Type B pancreatic cell (in vitro differentiated cells): ENCODE measurements at places on chromosomes 16 and 17.

GRCh38 chr17:81026266-81027036 lies 8.5 kb upstream of the BAIAP2 start:
- no peaks in the 10 kb centered on the region for H3K36me3 ChIP-seq
- DNase-seq: no peak
- H3K27me3 ChIP-seq: peaks cover 10% of the 10 kb centered on the region
- H3K4me1 ChIP-seq: peaks cover 25% of the 10 kb centered on the region
- no peak overlapping the region for H3K27ac ChIP-seq

DNA sequence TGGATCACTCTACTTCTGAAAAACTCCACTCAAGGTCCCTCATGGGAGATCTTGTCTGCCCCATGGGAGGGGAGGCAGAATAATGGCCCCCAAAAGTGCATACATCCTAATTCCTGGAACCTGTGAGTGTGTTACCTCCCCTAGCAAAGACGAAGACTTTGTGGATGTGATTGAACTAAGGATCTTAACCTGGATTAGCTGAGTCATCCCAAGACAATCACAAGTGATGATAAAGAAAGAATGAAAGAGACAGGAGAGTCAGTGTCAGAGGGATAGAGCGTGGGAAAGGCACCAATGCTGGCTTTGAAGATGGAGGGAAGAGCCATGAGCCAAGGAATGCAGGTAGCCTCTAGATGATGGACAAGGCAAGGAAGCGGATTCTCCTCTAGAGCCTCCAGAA lies 374.7 kb upstream of the DYNLRB2 start:
- DNase-seq: no peak
- H3K27ac ChIP-seq: no peak overlapping the region
- peaks cover 11% of the 10 kb centered on the region for H3K4me1 ChIP-seq
- H3K36me3 ChIP-seq: no peaks in the 10 kb centered on the region
- no peak overlapping the region for H3K4me3 ChIP-seq
- peaks cover 7% of the 10 kb centered on the region for H3K27me3 ChIP-seq

DNA sequence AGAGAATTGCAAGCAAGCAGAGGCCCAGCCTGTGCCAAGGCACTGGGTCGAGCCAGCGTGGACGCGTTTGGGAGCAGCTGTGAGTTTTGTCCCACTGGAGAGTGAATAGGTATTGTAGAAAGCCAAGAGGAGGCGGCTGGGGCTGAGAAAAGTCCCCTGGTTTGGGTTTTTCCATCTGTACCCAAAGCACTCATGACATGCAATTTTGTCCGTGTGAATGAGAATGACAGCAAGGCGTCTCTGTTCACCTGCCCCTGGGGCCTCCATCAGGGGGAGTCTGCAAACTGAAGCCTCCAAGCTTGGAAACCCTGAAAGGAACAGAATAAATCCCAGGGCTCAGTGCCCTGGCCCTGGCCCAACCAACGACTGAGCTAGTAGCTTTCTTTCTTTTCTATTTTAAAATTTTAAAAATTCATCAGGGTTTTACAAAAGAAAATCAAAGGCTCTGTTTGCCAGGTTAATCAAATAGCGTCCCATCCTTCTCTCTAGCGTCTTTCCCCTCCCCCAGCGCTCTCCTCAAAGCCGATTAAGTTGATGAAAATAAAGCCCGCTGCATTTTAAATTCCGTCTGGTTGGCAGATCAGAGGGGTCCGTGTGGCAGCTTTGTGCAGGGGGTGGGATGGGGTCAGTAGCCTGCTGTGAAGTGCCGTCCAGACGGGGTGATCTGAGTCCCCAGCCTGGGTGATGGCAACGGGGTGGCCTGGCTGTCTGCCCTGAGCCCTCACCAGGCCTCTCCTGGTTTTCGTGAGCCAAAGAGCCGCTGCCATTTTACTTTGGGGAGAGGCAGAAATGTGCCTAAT lies 171.0 kb downstream of the KATNIP start:
- H3K27me3 ChIP-seq: no peaks in the 10 kb centered on the region
- peaks cover 25% of the 10 kb centered on the region for H3K36me3 ChIP-seq
- H3K27ac ChIP-seq: peak overlapping the region; percentile 75
- peak overlapping the region; percentile 54 for H3K4me3 ChIP-seq
- no peak for DNase-seq

- peaks cover 21% of the 10 kb centered on the region for H3K4me1 ChIP-seq
- no peak for DNase-seq
These were observed 2.2 kb downstream of the MAPK8IP3 start for GRCh38 chr16:1708083-1708767.

DNA sequence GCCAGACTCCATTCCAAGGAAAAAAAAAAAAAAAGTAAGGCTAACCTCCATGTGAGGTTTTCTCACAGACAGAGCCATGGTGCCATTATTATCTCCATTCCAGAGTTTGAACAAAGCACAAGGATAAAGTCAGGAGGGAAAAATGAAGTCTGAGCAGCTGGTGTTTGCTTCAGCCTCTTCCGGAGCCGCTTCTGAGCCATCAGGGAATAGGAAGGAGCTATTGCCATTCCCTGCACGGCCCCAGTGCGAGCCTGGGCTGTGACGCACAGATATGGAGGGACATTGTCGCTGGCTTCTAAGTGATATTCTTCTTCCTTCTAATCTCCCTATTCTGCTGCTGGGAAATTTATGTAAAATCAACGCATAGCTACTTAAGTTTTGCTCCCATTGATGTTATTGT lies 69.5 kb upstream of the PIRT start:
- no peak for DNase-seq
- no peak overlapping the region for H3K4me3 ChIP-seq
- H3K27me3 ChIP-seq: peaks cover 3% of the 10 kb centered on the region
- no peaks in the 10 kb centered on the region for H3K36me3 ChIP-seq
- H3K4me1 ChIP-seq: no peaks in the 10 kb centered on the region

GRCh38 chr17:18356624-18357023 lies 6.7 kb downstream of the SHMT1 start:
- no peak for DNase-seq
- no peak overlapping the region for H3K4me3 ChIP-seq
- H3K27ac ChIP-seq: no peak overlapping the region
- H3K27me3 ChIP-seq: no peaks in the 10 kb centered on the region

DNA sequence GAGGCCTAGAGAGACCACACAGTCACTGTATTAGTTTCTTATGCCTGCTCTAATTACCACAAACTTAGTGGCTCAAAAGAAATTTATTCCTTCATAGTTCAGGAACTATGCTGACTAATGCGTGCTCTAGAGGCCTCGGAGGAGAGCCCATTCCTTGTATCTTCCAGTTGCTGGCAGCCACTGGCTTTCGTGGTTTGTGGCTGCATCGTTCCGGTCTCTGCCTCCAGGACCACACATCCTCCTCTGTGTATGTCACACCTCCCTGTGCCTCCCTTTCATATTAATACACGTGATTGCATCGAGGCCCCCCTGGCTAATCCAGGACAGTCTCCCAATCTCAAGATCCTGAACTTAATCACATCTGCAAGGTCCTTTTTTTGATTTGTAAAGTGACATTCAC lies 16.9 kb upstream of the MYLK3 start:
- no peaks in the 10 kb centered on the region for H3K36me3 ChIP-seq
- H3K27ac ChIP-seq: no peak overlapping the region
- no peak for DNase-seq
- no peaks in the 10 kb centered on the region for H3K27me3 ChIP-seq
- no peak overlapping the region for H3K4me3 ChIP-seq

DNA sequence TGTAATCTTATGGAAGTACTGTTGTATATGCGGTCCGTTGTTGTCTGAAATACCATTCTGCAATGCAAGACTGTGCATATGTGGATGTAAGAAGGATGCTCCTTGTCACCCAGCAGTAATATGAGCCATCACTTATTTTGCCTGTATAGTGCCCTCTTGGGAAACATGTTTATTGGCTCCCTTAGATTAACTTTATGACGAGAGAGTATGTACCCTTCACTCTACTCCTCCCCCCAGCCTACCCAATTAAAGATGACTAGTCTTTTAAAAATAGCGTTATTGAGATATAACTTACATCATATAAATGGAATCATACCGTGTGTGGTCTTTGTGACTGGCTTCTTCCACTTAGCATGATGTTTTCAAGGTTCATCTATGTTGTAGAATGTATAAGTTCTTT lies 33.6 kb downstream of the FTO start:
- DNase-seq: no peak
- peaks cover 2% of the 10 kb centered on the region for H3K27me3 ChIP-seq
- H3K36me3 ChIP-seq: no peaks in the 10 kb centered on the region

- no peaks in the 10 kb centered on the region for H3K4me1 ChIP-seq
- H3K4me3 ChIP-seq: no peak overlapping the region
- no peak for DNase-seq
- no peaks in the 10 kb centered on the region for H3K27me3 ChIP-seq
- H3K36me3 ChIP-seq: peaks cover 4% of the 10 kb centered on the region
These were observed 358.5 kb upstream of the PMFBP1 start for GRCh38 chr16:72530434-72530833.

- H3K27ac ChIP-seq: no peak overlapping the region
- H3K4me3 ChIP-seq: no peak overlapping the region
- DNase-seq: no peak
- H3K36me3 ChIP-seq: peaks cover 7% of the 10 kb centered on the region
- H3K27me3 ChIP-seq: no peaks in the 10 kb centered on the region
- H3K4me1 ChIP-seq: peaks cover 8% of the 10 kb centered on the region
These were observed 43.4 kb downstream of the VPS53 start for GRCh38 chr17:671076-671762.

DNA sequence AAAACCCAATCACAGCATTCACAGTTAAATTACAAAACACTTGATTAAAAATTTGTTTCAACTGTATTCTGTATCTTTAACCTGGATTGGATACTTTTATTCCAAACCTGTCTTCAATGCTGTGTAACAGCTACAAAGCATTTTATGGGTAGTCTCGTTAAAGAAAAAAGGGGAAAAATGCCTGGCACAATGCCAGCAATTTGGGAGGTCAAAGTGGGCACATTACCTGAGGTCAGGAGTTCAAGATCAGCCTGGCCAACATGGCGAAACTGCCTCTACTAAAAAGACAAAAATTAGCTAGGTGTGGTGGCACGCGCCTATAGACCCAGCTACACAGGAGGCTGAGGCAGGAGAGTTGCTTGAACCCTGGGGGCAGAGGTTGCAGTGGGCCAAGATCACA lies 4.0 kb downstream of the GNA13 start:
- H3K27me3 ChIP-seq: no peaks in the 10 kb centered on the region
- no peak overlapping the region for H3K27ac ChIP-seq
- H3K4me1 ChIP-seq: peaks cover 22% of the 10 kb centered on the region
- peaks cover 37% of the 10 kb centered on the region for H3K36me3 ChIP-seq
- H3K4me3 ChIP-seq: no peak overlapping the region
